Aorta (tissue), 5 donors: ENCODE measurements at places on chromosomes 2 and 18.

DNA sequence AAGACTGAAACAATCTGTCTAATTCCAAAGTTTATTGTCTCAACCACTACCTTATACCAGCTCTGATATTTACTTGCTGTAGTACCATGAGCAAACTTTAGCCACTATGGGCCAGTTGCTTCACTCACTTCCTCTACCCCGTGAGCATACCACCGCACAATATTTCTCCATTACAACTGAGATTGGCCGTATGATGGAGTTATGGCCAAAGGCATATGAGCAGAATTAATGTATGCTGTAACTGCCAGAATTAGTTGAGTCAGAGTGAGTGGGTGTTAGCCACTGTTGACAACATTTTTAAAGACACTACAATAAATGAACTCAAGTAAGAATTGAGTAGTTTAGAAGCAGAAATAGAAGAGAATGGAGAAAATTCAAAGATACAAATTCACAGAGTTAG lies 69.7 kb downstream of the LRATD1 start:
- no peak for DNase-seq

- DNase-seq = no peak
These were observed 800 bp downstream of the TTC21B start for GRCh38 chr2:165952741-165953211.

- no peak for DNase-seq
These were observed 33.9 kb downstream of the ADCY3 start for GRCh38 chr2:24886126-24886501.

- DNase-seq = no peak
These were observed 40.7 kb upstream of the PCBP1 start for GRCh38 chr2:70046534-70046933.

DNA sequence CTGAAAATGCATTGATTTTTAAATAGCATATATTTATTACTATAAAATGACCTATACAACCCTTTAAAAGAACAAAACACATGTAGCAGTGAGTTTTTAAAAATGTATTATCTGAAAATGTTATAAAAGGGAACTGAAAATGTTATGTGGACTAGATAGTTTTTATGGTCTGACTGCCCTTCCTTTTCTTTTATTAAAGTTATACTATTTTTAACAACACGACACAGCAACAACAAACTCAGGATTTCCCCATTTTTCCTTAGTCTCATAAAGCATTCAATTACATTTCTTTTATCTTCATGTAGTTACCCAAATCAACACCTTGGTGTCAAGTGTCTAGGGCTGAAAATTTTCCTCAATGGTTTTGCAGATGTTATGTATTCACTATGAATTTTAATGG lies 132.8 kb upstream of the TMEFF2 start:
- no peak for DNase-seq

- DNase-seq = no peak
These were observed 152.0 kb upstream of the SLC1A4 start for GRCh38 chr2:64837116-64837731.

- DNase-seq = no peak
These were observed 8.1 kb downstream of the ASB3 start for GRCh38 chr2:53778536-53779162.

DNA sequence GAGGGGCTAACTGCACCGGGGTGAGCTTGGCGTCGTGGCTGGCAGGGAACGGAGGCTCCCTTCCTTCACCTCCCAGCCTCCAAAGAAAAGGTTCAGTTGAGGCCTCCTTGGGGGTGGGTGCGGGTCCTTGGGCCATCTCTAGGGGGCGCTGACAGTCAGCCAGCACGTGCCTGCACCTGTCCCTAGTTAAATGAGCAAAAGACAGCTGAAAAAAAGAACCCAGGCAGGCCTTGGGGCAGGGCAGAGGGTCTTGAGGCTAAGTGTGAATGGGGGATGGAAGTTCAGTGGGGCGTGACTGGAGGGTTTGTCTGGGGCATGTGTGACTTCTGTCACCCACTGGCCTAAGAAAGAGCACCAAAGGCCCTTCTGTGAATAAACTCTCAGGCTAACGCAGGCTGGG lies 56.4 kb downstream of the ZFP36L2 start:
- no peak for DNase-seq

- peak; percentile 79 for DNase-seq
These were observed 10.0 kb downstream of the CAPN10 start for GRCh38 chr2:240596491-240596931.

DNA sequence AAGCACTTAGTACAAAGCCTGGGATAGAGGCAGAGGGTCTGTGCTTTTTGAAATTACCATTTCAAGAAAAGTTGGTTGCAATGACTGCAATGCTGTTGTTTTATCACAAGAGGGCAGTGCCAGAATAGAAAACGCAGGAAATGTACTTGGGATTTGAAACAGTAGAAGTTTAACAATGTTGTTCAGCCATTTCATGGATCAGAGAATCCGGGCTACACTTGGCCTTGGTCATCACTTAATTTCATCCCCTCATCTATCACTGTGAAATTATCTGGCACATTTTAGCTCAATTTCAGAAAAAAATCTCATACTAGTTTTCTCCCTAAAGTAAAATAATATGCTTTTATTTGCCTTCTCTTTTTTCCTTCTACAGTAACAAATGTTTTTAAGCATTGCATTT lies 70.8 kb downstream of the RAPGEF4 start:
- no peak for DNase-seq

DNA sequence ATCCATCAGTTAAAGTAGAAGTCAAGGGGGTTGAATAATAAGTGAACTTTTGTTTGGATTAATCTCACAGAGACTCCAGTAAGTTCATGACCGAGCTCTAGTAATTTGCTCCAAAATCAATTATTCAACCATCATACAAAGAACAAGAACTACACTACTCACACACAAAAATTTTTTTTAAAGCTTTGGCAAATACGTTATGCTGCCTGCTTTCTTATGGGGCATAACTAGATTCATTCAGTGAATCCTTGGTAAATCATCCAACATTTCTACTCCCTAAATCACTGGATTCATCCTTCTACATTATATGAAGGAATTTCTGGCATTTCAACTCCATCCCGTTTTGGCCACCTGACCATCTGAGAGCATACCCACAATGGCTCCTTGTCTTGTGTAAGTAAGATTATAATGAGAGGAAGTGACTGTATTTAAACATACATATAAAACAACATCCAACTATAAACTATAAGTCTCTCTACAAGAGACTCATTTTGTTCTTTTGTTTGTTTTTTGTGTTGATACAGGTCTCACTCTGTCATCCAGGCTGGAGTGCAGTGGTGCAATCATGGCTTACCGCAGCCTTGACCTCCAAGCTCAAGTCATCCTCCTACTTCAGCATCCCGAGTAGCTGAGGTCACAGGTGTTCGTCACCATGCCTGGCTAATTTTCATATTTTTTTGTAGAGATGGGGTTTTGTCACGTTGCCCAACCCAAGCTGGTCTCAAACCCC lies 144.2 kb upstream of the LRRTM4 start:
- no peak for DNase-seq

DNA sequence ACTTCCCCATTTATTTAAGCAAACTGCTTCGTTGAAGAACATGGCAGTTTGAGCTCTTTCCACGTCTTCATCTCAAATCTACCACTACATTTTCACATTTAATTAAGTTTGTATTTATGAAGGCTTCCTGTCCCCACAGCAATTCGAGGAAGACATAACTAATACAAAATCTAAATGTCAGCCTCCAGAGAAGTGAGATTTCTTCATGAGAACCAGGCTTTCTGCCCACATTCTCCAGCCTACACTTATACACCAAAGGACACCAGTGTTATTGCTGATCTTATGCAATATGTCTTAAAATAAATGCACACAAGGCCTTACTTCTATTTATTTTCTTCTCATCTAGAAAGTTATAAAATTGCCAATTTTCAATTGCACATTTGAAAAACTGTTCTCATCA lies 1209.3 kb upstream of the FAM98A start:
- DNase-seq = no peak

- DNase-seq = peak; percentile 69
These were observed 1.5 kb downstream of the PROM2 start for GRCh38 chr2:95275601-95276243.

DNA sequence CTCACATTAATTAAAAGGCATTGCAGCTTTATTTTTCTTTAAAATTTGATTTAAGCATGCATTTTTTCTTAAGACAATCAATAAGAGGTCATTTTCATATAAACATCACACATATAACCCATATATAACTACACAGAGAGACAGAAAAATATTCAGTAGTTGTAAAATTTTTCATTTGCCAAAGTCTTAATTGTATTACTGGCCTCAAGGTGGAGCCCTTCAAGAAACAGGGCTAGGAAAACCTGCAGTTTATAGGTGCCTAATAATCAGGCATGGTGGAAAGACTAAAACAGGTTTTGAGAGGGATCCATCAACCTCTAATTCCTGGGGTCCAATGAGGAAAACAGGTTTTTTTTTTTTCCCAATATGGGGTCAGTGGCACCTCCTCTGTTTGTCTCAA lies 71.3 kb upstream of the ZNF804A start:
- DNase-seq = no peak

DNA sequence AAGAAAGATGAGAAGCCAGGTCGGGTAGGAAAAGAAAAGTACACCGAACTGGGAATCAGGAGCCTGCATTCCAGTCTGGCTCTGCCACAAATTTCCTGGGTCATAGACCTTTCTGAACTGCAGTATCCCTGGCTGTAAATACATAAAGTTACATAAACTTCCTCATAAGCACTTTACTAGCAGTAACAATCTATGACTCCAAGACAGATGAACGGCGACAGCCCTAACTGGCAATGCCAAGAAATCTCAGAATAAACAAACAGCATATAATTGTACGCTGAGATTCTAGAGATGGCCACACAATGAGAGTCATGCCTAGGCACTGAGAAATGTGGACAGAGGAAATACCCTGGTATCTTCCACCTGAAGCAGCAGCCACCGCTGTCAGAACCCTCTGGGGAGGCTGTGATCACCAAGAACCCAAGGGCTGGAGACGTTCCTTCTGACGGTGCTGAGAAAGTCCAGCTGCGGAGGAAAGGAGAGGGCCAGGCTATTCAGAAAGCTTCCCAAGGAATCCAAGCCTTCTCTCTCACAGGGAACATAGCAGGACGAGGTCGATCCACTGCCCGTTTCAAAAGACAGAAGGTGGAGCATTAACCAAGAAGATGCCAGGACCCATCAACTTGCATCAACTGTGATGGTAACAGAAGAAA lies 89.3 kb upstream of the SLC66A3 start:
- no peak for DNase-seq

GRCh38 chr2:171651667-171652415 lies 35.4 kb upstream of the DYNC1I2 start:
- no peak for DNase-seq

DNA sequence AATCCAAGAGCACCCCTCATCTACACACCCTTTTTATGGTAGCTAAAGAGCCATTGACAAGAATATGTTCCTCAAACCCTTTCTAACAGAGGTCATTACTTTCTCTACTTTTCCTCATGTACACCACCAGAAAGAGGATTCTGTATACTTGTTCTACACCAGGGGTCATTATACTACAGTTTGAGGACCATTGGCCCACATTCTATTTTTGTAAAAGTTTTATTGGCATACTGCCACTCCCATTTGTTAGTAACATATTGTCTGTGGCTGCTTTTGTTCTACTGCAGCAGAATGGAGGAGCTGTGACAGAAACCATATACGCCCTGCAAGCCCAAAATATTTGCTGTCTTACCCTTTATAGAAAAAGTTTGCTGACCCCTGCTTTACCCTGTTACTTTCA lies 14.3 kb downstream of the HTR2B start:
- DNase-seq = no peak

DNA sequence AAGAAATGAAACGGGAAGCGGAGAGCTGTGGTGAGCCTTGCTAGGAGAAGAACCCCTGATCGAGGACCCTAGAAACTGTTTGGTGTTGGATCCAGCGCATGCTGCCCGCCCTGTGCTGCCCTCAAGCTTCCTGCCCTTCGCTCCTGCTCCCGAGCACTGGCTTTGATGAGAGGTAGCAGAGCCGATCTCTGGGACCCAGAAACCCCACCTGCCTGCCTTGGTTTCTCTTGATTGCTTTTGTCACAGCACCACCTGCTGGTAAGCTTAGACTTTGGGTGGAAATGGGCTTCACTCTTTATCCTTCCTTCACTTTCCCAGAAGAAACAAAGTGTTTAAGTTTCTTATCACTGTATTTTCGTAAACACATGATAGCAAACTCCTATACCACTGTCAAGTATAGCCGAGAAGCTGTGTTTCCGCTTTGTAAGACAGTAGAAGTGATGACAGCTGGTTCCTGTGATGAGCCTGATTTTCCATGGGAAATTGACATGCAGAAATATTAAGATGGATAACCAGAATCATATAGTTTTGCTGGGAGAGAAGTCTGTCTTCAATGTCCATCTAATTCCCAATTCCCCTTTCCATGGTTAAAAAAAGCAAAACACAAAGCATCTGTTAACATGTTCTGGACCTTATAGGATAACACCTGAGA lies 267.4 kb downstream of the PHLPP1 start:
- DNase-seq = peak; percentile 68

DNA sequence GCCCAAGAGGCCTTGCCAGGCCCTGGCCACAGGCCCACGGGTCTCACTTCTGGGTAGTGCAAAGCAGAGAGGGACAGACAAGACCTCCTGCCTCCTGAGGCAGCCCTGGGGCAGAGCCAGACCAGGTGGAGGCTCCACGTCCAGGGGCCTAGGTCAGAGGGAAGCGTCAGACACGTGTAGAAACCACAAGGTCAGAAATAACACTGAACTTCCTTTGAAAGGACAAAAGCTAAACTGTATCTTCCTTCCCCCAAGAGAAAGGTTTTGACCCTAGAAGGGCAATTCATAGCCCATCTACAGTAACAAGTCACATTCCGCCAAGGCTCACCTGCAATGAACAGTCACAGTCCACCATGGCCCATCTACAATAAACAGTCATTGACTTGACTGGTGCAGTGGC lies 17.9 kb downstream of the SDC1 start:
- DNase-seq = no peak

DNA sequence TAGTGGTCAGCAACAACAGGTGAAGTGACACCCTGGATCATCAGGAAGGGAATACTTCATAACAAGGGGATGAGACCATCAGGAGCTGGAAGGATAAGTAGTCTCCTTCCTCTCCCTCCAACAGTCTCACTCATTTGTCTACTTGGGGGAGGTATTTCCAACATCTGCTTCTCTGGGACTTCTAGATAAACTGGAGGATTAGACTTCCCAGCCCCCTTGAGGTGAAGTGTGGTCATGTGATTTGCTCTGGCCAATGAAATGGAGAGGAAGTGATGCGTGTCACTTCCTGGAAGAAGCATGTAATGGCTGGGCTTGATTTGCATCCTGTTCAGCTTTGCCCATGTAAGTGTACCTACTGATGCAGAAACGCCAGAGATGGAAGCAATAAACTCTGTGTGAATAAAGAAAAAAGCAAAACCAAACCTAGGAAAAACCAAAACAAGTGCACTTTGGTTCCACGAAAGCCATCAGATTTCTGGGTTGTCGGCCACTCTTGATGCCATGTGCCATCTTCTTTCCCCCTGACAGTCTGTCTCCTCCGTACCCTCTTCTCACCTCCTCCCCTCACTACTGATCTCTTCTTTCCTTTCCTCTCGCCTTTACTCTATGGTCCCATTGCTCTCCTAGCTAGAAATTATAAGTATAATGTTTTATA lies 76.1 kb upstream of the DNMT3A start:
- no peak for DNase-seq

- DNase-seq = no peak
These were observed 1620.4 kb upstream of the CELF4 start for GRCh38 chr18:39186008-39186407.
